Naive thymus-derived CD4-positive, alpha-beta T cell (primary cell): ENCODE measurements at places on chromosomes 16 and 17. TPM values are rescaled to one million over a fixed set of nuclear protein-coding genes. Genes with fewer than 3 reads are reported as not detected.
A peak's percentile ranks its signal among the peaks of the same experiment; 100 is the strongest.

GRCh38 chr17:42411361-42411760, 11.7 kb downstream of the CAVIN1 start:
- DNase-seq = no peak

DNA sequence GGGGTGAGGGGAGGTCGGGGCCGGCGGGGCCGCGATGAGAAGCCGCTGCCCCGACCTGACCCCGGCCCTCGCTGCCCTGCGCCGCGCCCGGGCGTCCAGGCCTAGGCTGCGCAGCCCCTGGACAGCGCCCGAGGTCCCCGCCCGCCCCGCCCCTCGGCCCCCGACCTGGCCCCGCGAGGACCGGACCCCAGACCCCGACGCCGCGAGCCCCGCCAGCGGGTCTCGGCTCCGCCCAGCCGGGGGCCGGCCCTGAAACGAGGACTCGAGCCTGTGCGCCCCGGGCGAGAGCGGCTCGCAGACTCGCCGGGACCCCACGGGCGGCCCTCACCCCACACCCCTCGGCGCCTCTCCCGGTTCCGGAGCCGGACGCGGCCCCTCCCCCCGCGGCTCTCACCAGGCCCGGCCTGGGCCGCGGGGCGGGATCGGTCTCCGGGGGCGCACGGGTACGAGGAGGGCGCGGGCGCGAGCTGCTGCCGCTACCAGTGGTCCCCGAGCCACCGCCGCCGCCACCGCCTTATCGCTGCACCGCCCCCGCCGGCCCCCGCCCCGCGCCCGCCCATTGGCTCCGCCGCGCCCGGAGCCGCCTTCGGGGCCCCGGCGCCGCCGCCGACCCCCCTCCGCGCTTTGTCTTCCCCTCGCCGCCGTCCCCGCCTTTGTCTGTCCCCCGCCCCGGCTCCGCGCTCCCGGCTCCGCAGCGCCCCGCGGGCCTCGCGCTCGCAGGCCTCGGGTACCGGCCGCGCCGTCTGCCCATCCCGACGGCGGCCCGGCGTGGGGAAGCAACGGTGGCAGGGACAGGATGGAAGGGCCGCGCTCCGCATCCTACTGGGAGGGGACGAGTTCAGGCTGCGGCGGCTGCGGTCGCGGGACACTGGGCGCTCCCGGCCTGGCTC, at the start of gene LIMD2:
Gene LIMD2 (minus strand): TSS at position 488 of the 890 bp plus-strand sequence. CDS start 827 bp downstream, outside the sequence.
- peak; percentile 84 for DNase-seq

DNA sequence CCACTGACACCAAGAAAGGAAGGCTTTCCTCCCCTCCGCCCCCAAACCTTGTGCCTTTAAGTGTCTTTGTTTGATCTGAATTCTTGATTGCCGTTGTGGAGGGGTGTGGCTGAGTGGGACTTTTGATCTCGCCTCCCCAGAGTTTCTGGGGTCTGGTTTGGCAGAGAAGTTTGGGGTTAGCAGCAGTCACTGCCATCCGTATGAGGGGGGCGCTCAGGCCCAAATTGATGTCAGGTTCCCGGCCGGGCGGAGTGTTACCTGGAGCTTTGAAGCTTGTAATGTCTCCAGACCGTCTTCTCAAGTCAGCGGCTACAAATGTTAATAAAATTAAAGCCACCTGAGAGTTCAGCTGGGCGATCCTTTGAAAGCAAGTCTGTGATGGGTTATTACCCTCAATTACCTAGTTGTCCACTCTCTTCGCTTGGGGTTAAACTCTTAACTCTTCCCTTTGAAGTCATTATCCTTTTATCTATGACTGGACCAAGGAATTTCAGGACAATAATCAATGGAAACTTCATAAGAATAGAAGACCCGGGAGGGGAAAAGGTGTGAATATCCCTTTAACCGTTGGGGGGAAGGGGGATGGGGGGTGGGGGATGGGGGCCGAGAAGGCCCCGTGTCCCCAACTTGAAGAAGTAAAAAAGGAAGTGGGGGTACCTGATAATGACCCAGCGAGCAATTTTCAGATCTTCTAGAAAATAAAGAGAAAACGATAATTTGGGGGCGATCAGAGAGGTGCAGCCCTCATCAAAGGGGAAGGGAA, 31.8 kb upstream of the AXIN2 start:
- DNase-seq = no peak

Gene CLEC10A
- polyA plus RNA-seq = not detected

- no peak for DNase-seq
These were observed 146.8 kb downstream of the SEC14L1 start for GRCh38 chr17:77287432-77288068.

Gene ASPHD1
- not detected for polyA plus RNA-seq

GRCh38 chr17:13650096-13650675, 48.5 kb upstream of the HS3ST3A1 start:
- DNase-seq = no peak

DNA sequence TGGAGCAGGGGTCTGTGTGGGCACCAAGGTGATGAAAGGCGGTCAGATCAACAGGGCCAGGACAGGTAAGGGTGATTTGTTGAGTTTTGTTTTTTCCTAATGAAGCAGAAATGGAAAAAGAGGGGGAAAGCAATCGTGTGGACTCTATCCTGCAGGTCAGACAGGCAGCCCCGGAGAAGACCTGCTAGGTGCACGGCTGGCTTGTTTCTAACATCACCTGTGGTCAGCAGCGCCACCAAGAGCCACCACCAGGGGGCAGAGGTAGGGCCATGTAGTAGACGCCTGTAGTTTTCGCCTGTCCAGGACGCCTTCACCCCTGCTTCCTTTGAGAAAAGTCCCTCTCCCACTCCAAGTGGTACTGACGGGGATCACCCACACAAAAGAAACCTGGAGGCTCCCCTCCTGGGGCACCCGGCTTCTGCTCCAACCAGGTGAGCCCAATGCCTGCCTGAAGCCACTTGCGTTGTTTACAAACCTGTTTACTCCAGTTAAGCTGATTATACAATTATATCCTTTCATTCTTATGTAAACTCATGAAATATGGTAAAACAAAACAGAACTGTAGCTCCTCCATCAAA, 54.2 kb upstream of the SEC14L1 start:
- peak; percentile 60 for DNase-seq

Gene RBFOX1
- not detected for polyA plus RNA-seq

DNA sequence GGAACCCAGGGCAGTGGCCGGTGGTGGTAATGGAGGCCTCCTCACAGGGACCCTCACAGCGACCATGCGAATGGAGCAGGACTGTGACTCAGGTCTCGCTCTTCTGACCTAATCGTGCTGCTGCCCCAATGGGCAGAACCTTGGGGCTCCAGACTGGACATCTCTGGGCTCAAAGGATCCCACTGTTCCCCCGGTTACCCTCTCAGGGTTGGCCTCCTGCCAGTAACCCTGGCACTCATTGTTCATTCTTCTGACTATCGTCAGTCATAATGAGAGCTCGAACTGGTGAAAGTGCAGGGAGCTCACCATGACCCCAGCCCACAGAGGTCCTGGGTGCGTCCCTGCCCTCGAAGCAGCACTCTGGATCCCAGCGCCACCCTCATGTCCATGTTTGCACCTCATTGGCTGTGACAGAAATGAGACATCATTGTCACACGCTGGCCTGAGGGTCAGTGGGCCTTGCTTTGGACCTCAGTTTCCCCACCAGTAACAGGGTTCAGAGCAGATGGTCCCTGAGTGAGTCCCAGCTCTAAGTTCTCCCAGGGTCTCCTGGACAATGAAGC, 4.0 kb upstream of the NPRL3 start:
- DNase-seq = no peak

DNA sequence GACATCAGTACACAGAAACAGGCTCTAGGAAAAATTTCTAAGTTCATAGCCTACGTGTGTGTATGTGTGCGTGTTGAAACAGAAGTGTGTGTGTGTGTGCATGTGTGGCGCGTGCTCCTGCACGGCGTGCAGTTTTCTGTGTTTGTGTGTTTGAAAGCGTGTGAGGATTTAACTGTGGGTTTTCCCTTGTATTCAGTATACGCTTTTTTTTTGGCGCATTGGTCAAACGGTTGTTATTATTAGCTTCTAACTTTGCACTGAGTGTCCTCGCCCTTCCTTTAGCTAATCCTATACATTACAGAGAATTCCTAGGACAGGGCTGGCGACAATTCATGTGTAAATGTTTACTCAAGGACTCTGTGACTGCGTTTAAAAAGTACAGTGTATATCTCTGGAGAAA, 23.0 kb downstream of the TMC6 start:
- no peak for DNase-seq

- DNase-seq = no peak
These were observed 5.1 kb downstream of the CFAP119 start for GRCh38 chr16:30756781-30757100.

Gene TEX19
- not detected for polyA plus RNA-seq

DNA sequence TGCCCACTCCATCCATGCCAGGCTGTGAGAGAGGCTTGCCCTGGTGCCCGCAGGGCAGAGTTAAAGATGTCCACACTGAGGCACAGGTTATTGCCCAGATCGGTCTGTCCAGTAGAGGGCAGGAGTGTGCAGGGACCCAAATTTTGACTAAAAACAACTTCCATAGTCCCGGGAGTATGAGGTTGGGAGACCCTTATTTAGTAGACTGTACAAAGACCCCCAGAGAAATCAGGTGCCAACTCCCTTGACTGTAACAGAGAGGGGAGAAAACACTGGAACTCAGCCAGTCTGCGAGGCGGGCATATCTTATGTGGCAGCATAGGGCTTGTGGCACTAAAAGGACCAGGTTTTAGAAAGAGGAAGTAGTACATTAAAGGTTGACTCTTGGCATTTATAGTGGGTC, 43.4 kb downstream of the HNF1B start:
- peak; percentile 25 for DNase-seq
